Endothelial cell of umbilical vein (primary cell): ENCODE measurements at places on chromosomes 5 and 9. TPM values are rescaled to one million over a fixed set of nuclear protein-coding genes. Genes with fewer than 3 reads are reported as not detected.

DNA sequence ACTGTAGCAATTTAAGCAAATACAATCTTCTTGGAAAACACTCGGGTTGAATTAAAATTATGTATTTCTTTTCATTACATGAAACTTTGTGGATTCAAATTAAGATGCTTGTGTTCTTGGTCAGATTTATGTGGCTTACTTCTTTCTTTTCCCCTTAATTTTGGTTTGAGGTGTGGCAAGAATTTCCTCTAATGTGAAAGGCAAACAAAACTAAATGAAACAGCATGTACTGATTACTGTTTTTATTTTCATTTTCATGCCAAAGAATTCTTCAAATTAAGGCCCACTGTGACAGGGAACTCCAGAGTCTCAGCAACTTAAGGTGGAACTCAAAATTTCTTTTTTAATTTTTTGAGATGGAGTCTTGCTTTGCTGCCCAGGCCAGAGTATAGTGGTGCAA, at the start of gene OMD:
Gene OMD, minus strand, starts transcription at position 132 of the 400 bp plus-strand sequence. CDS start 6,913 bp downstream, outside the sequence.
- no peak for DNase-seq

DNA sequence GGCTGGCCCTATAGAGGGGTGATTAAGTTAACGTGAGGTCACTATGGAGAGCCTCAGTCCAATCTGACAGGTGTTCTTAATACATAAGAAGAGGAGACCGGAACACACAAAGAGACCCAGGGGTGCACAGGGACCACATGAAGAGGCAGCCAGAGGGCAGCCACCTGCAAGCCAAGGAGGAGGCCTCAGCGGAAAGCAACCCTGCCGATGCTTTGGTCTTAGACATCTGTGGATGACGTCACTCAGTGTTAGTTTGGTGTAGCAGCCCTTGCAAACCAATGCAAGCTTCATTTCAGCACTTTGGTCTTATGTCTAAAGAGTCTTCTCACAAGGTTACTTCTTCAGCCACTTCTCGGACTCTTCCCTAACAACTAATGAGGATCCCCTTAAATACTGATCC, 47.6 kb upstream of the GRHPR start:
- no peak for DNase-seq

DNA sequence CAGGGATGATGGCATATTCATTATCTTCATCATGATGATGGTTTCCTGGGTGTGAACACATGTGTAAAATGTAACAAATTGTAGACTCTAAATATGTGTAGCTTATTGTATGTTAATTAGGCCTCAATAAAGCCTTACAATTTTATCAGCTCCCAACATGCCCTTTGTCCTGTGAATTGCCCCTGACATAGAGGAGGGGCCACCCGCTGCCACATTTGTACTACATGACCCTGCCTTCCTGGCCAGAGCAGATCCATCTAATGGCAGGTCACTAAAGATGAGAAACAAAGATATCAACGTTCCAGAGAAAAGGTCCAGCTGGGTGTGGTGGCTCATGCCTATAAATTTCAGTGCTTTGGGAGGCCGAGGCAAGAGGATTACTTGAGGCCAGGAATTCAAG, 117.2 kb downstream of the CAAP1 start:
- DNase-seq: no peak

GRCh38 chr5:80590766-80591165, 20.7 kb upstream of the ANKRD34B start:
- DNase-seq: no peak

- no peak for DNase-seq
Observed at GRCh38 chr5:53560028-53560427, 411 bp upstream of the NDUFS4 start.

DNA sequence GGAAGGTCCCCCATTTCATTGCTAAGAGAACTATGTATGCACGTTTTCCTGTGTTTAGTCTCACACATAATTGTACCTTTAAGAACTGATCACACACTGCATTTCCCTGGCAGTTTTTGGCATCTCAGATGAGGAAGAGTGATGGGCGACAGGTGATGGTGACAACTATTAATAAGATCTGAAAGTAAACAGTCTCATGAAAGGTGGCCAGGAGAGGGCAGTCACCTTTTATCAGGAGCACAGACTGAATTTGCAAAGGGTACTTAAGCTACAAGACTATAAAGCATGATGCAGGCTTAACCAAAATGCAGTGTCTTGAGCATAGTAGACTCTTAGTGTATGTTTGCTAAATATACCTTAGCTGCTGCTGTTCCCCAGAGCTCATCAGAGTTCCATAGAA, 91.5 kb downstream of the GHR start:
- no peak for DNase-seq

DNA sequence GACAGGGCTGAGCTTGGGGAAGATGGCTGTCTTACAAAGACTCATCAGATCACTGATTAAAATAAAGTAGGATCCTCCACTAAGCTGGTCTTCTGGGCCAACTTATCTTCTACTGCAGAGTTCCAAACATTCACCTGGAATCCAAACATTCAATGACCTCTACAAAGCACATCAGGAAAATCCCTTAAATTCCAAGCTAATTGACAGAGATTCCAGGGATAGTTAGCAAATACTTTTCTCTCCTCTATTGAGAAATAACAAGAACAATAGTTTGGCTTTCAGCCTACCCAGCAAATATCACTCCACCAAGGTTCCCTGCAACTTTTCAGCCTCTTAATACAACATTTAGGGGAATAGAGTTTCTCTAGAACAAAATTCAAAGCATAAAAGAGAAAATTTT, 140.6 kb upstream of the LIFR start:
- DNase-seq: peak; percentile 16

DNA sequence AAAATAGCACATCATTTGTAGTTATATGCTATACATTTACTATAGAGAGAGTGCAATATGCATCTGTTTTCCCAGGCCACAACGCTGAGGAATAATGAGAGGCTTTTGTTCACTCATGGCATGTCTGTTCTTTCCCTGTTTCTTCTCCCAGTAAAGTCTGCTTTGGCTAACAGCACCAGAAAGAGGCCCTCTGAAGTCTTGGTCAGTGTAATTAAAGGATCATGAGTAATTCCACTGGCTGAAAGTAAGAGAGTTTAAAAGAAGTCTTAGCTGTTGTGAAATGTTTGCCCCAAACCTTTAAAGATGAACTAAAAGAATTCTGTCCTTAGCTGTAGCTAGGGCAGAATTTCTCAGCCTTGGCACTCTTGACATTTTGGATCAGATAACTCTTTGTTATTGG, 228.8 kb downstream of the TLE4 start:
- DNase-seq: no peak

- DNase-seq: no peak
Observed at GRCh38 chr5:73256862-73257261, 83.9 kb downstream of the TMEM174 start.

GRCh38 chr5:6759401-6759800, 46.2 kb downstream of the TENT4A start:
- no peak for DNase-seq

DNA sequence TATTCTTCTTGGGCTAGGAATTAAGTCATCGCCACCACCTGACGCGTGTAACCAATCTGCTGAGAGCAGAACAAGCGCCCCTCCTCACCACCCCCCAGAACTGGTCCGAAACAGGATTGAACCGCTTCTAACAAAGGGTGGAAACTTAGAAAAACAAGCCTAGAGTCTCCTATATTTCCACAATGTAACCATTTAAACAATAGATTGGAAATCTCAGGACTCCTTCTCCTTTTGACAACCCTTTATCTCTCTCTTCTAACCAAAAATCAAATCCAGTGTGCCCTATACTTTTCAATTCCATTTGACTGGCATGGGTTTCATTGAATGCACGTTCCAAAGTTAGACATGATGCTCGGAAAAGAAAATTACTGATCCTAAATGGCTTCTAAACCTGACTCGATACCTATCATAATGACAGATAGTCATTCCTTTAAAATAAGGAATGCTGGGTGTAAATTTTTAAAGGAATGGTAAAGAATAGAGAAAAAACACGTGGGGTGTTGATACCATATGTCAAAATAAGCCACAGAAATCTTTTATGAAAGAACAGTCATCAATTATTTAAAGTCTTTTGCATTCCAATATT, 1.2 kb downstream of the ARRDC3 start:
- DNase-seq: peak; percentile 88

GRCh38 chr5:32785611-32786254, 74.6 kb downstream of the NPR3 start:
- DNase-seq: no peak

DNA sequence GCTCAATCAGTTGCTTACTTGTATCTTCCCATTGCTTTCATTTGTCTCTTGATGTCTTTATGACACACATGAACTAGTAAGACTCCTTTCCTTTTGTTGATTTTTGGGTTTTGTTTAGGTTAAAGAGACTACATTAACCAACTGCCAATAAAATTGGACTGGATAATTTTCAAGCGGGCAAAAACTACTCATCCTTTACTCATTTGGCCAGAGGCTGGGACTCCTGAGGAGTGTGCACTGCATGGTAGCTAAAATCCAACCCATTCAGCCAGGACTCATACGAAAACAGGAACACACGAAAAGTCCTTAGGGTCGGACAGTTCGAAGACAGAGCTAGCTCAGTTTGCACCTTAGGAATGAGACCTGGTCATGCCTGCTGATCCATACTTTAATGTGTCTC, 6.0 kb downstream of the SLC46A2 start:
- DNase-seq: no peak

- no peak for DNase-seq
Observed at GRCh38 chr5:172444626-172445365, 9.5 kb downstream of the SH3PXD2B start.

DNA sequence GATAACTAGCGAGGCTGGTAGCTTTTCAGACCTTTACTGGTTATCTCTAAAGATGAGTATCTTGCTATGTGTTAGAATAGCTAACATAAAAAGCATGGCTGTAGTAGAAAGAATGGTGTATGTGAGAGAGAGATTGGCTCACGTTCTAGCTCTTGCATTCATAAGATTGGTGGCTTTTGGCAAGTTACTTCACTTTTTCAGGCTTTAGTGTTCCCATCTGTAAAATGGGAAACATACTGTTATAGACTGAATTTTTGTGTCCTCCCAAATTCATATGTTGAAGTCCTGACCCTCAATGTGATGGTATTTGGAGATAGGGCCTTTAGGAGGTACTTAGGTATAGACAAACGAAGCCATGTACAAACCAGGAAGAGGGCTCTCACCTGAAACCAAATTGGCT, 302.4 kb upstream of the KLF4 start:
- no peak for DNase-seq

GRCh38 chr9:117777823-117778222, 73.6 kb downstream of the TLR4 start:
- DNase-seq: no peak

DNA sequence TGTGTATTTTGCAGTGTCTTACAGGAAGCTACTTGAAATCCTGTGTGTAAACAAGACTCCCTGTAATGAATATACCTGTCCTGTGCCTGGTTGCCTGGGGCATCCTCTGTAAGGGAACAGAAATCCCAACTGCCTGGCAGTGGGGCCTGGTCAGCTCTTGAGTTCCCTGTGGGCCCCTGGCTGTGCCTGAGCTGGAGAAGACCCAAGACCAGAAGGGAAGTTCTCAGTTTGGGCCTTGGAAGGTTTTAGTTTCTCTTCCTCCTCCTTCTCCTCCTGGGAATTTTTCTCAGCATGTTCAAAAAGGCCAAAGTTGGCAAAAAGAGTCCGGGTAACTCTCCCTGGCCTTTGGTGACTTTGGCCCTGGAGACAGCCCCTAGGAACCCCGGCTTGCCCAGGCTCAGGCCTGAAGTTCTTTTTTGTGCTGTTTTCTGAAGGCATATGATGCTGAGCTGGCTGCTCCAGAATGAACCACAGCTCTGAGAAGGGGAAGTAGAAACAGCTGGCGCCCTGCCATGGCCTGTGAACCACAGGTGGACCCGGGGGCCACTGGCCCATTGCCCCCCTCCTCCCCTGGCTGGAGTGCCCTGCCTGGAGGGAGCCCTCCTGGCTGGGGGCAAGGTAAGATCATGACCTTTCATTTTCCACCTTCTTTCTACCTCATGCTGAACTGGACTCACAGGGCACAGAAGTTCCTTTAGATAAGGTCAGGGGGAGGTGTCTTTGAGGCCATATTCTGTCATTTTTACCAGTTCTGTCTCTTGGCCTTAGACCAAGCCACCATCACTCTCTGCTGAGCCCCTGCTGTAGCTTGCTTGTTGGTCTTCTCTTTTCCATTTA, 5.8 kb downstream of the TMEM268 start:
- no peak for DNase-seq

DNA sequence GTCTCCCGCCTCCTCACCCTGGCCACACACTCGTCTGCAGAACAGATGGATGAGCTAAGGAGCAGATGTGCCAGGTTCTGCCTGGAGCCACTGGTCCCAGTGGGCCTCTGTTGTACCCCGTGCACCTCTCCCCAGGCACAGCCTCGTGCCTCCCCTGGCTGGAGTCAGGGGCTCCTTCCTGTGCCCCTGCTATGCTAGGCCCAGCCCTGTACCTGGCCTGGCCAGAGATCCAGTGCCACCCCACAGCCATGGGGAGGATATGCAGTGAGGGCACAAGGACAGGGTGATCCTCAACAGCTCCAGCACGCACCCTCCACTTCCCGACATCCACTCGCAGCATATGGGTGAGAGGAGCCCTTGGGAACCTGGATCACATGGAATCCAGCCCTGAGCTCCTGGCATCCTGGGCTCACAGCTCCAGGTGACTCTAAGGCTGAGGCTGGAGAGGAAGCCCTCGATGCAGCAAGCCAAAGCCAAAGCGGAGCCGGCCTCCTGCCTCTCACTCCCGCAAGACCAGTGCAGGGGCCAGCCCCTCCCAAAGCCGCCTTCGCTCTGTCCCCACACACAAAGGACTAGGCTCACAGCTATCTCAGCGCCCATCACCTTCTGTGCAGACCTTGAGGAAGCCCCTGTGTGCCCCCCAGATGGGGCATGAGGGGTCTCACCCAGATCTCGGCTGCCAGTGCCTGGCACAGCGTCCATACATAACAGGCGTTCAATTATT, 23.7 kb upstream of the ADAMTS2 start:
- no peak for DNase-seq

GRCh38 chr9:16406526-16407225, 463.8 kb downstream of the BNC2 start:
- no peak for DNase-seq

- no peak for DNase-seq
Observed at GRCh38 chr5:2801577-2802525, 50.4 kb upstream of the IRX2 start.

DNA sequence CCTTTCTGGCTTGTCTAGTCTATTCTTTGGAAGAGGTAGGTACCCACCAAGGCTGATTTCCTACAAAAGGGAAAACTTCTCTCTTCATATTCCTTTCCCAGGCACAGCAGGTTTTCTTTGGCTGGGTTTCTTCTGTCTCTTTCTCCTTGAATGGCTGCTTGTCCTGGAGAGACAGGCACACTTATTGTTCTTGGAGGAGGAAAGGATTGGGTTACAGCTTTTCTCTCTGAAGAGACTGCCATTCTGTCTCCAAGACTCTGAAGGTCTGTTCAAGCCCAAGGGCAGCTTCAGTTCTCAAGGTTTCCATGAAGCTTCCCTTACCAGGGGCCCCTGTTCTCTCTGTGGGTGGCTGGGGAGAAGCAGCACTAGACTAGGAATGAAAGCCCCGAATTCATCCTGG, 33.9 kb downstream of the ACTBL2 start:
- peak; percentile 49 for DNase-seq

- DNase-seq: no peak
Observed at GRCh38 chr9:91163773-91164471, 197.8 kb downstream of the AUH start.

The GABRA6 gene
- not detected in 2 replicates for polyA plus RNA-seq

The CFAP90 gene
- polyA plus RNA-seq: 0.07 and 0.11 TPM in 2 replicates

The NEUROG1 gene
- not detected in 2 replicates for polyA plus RNA-seq

The RXRA gene
- polyA plus RNA-seq: 14.9 and 15.4 TPM in 2 replicates

The BTNL9 gene
- 0.33 TPM in 1 of 2 replicates, not detected in the other for polyA plus RNA-seq

The HMMR gene
- polyA plus RNA-seq: 3.9 and 5.5 TPM in 2 replicates

The LYSMD3 gene
- 4.2 and 6.0 TPM in 2 replicates for polyA plus RNA-seq

The ZFR gene
- 79.4 and 115 TPM in 2 replicates for polyA plus RNA-seq

The UNC13B gene
- polyA plus RNA-seq: 27.3 and 30.1 TPM in 2 replicates

The SYNPO gene
- 56.9 and 68.4 TPM in 2 replicates for polyA plus RNA-seq

The ECM2 gene
- polyA plus RNA-seq: 0.03 TPM in 2 replicates

The PLAC8L1 gene
- polyA plus RNA-seq: 0.80 and 0.99 TPM in 2 replicates

The CCL21 gene
- polyA plus RNA-seq: 0.17 TPM in 1 of 2 replicates, not detected in the other

The SARDH gene
- 0.16 and 0.19 TPM in 2 replicates for polyA plus RNA-seq
